ENCODE measurements at places on chromosomes 2 and 18. TPM values are rescaled to one million over a fixed set of nuclear protein-coding genes. Genes with fewer than 3 reads are reported as not detected.

SIX2 gene
- polyA plus RNA-seq: 0.03 TPM

DNA sequence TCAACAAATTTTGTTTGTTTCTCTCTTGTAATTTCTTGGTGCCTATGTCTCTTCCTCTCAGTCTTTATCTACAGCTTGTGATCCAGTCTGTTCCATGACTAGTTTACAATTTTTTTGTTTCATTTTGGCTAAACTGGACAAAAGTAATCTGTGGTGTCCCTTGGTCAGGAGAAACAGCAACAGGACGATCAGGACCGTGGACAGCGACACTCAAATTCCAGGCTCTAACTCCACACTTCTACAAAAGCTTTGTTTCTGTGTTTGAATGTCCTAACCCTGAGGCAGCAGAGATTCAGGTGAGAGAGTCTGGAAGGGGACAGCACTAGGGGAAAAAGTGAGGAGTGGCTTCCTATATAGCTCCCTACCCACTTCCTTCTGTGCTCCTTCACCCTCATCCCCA is 593.3 kb upstream of the FANCL start:
- H3K27me3 ChIP-seq: no peaks in the 10 kb centered on the region
- DNase-seq: no peak
- no peaks in the 10 kb centered on the region for H3K36me3 ChIP-seq

PLGLB2 gene
- not detected for polyA plus RNA-seq

MFSD2B gene
- 0.10 TPM for polyA plus RNA-seq

- no peak overlapping the region for H3K4me3 ChIP-seq
- H3K27ac ChIP-seq: peak overlapping the region; percentile 95
- H3K27me3 ChIP-seq: no peaks in the 10 kb centered on the region
- peak; percentile 85 for DNase-seq
- peaks cover 16% of the 10 kb centered on the region for H3K4me1 ChIP-seq
- H3K36me3 ChIP-seq: no peaks in the 10 kb centered on the region
These were observed 36.0 kb downstream of the PCBP1 start for GRCh38 chr2:70123051-70123828.

PCARE gene
- not detected for polyA plus RNA-seq

GKN1 gene
- polyA plus RNA-seq: not detected

ALS2 gene
- 5.4 TPM for polyA plus RNA-seq

DNA sequence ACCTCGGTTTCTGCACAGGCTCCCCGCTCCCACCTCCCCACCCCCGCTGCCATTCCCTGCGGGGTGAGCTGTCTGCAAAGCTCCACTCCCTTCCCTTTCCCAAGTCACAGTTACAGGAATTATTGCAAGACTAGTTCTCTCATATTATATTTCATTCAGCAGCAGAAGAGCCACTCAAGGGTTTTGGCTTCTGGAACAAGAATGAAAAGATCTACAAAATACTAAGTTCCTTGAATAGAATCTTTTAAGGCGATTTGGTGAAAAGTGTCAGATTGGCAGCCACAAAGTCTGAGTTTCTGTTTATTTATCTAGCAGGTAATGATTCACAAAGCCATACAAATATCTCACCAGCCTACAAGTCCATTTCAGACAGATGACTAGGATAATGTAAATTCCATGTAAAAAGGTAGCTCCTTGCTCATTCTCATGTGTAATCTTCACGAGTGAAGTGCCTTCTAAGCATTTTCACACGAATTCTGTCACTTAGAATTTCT is 221.9 kb upstream of the RBBP8 start:
- H3K27me3 ChIP-seq: no peaks in the 10 kb centered on the region
- H3K27ac ChIP-seq: peak overlapping the region; percentile 25
- no peak for DNase-seq
- no peak overlapping the region for H3K4me3 ChIP-seq
- peaks cover 15% of the 10 kb centered on the region for H3K4me1 ChIP-seq

DNA sequence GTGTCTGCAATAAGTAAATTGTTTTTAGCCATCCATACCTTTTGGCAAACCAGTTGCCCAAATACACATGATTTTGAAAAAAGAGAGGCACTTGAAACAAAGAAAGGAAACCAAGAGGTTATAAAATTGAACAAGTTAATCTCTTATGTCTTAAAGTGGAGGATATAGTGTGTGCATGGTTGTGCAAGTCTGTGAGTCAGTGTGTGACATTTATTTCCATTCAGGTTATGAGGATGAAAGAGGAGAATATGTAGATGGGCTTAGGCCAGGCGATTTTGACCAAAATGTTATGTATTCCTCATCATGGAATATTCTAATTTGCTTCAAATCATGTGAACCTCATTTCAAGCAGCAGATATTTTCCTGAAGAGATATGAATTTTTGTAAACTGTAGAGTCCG is 123.3 kb downstream of the SETBP1 start:
- no peak for DNase-seq
- H3K27ac ChIP-seq: peak overlapping the region; percentile 89
- no peaks in the 10 kb centered on the region for H3K36me3 ChIP-seq
- H3K4me1 ChIP-seq: peaks cover 70% of the 10 kb centered on the region
- H3K27me3 ChIP-seq: no peaks in the 10 kb centered on the region

DNA sequence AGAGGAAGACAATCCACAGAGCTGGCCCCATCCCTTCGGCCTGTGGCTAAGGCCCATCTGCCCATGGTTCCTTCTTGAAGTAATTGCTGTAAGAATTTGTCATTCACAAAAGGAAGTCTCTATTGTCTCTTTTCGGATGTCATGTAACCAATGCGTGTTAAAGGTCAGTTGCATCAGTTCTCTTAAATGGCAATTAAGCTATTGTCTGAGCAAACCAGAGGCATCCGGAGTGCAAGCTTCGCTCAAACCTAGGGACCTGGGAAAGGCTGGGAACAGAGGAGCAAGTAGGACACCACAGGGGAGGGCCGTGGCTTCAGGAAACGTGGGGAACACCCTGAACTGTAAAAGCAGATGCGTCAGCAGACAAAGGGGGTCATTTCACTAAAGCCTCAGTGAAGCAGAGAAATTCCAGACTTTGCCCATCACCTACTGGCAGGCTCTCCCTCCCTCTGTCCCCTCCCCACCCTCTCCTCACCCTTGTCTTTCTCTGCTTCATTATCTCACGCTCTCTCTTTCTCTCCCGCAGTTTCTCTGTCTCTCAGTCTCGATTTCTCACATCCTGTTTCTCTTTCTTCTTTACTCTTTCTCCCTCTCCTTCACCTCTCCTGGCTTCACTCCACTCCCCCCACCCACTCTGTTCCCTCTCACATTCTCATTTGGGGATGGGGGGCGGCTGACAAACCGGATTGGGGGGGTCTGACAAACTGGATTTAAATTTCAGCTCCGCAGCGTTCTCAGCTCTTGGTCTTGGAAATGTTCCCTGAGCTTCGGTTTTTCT is 204.6 kb upstream of the TNP1 start:
- no peaks in the 10 kb centered on the region for H3K27me3 ChIP-seq
- no peaks in the 10 kb centered on the region for H3K36me3 ChIP-seq
- H3K4me3 ChIP-seq: peak overlapping the region; percentile 32

TM4SF20 gene
- polyA plus RNA-seq: 2.3 TPM

ERLEC1 gene
- 23.4 TPM for polyA plus RNA-seq

- H3K4me1 ChIP-seq: no peaks in the 10 kb centered on the region
- no peaks in the 10 kb centered on the region for H3K36me3 ChIP-seq
- H3K27me3 ChIP-seq: no peaks in the 10 kb centered on the region
- DNase-seq: peak; percentile 45
- no peak overlapping the region for H3K4me3 ChIP-seq
These were observed 184.0 kb upstream of the HAAO start for GRCh38 chr2:42976351-42976750.

FHOD3 gene
- 1.2 TPM for polyA plus RNA-seq

EVX2 gene
- not detected for polyA plus RNA-seq

GRCh38 chr2:39648580-39648979 is 17.1 kb upstream of the TMEM178A start:
- no peak overlapping the region for H3K4me3 ChIP-seq
- no peaks in the 10 kb centered on the region for H3K4me1 ChIP-seq
- no peaks in the 10 kb centered on the region for H3K36me3 ChIP-seq
- H3K27me3 ChIP-seq: no peaks in the 10 kb centered on the region
- no peak overlapping the region for H3K27ac ChIP-seq
- no peak for DNase-seq

DNA sequence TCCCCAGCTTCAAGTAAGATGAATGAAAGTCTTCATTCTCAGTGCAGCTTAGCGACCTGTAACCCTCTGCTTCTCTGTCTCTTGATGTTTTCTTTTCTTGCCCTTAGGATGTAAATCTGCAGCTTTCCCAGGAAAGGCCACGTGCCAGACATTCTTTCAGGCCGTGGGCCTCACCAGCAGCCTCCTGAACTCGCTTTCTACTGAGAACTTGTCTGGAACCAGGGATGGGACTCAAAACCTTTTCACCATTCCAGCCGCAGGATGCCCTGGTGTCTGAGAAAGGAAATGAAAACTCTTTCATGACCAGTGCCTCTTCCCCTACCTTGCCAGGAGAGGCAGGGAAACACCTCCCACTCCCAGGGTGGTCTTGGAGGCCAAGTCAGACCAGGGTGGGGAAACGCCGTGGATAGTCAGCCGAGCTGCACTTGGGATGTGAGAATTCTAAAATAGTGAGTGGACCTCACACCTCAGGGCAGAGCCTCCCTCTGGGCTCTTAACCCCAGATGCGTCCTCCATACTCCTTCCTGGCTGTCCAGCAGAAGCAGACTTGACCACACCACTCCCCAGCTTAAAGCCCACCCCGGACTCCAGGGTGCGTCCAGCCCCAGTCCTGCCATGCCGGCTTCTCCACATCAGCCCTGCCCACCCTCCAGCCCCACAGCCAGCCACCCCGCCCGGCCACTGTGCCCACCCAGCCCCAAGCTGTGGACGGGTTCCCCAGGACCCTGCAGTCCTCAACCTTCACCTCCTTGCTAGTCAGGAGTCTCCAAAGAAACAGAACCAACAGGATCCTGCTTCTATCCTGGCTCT is 115.5 kb downstream of the TWIST2 start:
- H3K27ac ChIP-seq: no peak overlapping the region
- DNase-seq: no peak
- no peaks in the 10 kb centered on the region for H3K4me1 ChIP-seq
- no peaks in the 10 kb centered on the region for H3K27me3 ChIP-seq
- no peak overlapping the region for H3K4me3 ChIP-seq
- H3K36me3 ChIP-seq: no peaks in the 10 kb centered on the region

CAVIN2 gene
- polyA plus RNA-seq: 15.6 TPM

GRCh38 chr2:14631406-14632040 is 994 bp upstream of the LRATD1 start:
- H3K27me3 ChIP-seq: no peaks in the 10 kb centered on the region
- no peak overlapping the region for H3K27ac ChIP-seq
- peaks cover 36% of the 10 kb centered on the region for H3K4me1 ChIP-seq
- H3K4me3 ChIP-seq: no peak overlapping the region

DNA sequence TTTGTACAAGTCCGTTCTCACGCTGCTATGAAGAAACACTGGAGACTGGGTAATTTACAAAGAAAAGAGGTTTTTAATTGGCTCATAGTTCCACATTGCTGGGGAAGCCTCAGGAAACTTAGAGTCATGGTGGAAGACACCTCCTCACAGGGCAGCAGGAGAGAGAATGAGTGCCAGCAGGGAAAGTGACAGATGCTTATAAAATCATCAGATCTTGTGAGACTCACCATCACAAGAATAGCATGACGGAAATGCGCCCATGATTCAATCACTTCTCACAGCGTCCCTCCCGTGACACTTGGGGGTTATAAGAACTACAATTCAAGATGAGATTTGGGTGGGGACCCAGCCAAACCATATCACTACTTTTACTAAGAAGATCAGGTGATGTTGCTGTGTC is 285.8 kb downstream of the TMX3 start:
- no peak for DNase-seq
- H3K4me3 ChIP-seq: no peak overlapping the region
- H3K27ac ChIP-seq: no peak overlapping the region
- no peaks in the 10 kb centered on the region for H3K27me3 ChIP-seq

- peaks cover 58% of the 10 kb centered on the region for H3K4me1 ChIP-seq
- H3K36me3 ChIP-seq: no peaks in the 10 kb centered on the region
- peak overlapping the region; percentile 92 for H3K4me3 ChIP-seq
These were observed 1.1 kb downstream of the PUM2 start for GRCh38 chr2:20349513-20349921.

GRCh38 chr2:217878915-217879590 is 123.7 kb downstream of the TNS1 start:
- H3K27me3 ChIP-seq: no peaks in the 10 kb centered on the region
- H3K4me1 ChIP-seq: peaks cover 95% of the 10 kb centered on the region
- H3K4me3 ChIP-seq: no peak overlapping the region
- DNase-seq: no peak
- peak overlapping the region; percentile 76 for H3K27ac ChIP-seq
- peaks cover 99% of the 10 kb centered on the region for H3K36me3 ChIP-seq

DNA sequence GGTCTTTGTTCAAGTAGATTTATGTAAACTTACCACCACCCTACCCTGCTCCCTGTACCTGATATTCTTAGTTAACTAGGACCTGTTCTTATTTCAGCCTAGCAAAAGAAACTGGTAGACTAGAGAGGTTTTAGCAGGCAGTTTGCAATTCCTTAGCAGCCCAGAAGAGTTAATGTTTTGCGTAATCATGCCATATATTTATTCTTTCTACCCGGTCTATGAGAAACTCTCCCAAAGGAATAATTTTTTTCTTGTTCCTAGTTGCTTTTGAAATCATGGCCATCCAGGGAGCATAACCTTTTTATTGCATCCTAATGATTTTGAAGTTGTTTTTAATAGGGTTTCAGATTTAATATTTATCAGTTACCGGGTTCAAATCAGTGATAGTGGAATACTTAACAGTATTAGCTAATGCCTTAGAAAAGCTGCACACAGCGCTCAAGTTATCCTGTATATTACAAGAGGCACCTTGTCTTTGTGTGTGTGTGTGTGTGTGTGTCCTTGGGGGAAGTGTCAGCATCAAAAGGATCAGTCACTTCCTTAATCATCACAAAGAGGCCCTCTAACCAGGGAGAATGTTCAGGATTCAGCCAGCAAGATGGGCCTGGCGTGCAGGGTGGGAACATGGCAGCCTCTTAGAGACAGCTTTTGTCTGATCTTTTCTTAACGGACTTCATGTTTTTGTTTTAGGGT is 52.9 kb downstream of the CABLES1 start:
- DNase-seq: no peak
- H3K27me3 ChIP-seq: no peaks in the 10 kb centered on the region
- no peak overlapping the region for H3K4me3 ChIP-seq
- H3K4me1 ChIP-seq: peaks cover 17% of the 10 kb centered on the region
- no peaks in the 10 kb centered on the region for H3K36me3 ChIP-seq
- H3K27ac ChIP-seq: no peak overlapping the region

DNA sequence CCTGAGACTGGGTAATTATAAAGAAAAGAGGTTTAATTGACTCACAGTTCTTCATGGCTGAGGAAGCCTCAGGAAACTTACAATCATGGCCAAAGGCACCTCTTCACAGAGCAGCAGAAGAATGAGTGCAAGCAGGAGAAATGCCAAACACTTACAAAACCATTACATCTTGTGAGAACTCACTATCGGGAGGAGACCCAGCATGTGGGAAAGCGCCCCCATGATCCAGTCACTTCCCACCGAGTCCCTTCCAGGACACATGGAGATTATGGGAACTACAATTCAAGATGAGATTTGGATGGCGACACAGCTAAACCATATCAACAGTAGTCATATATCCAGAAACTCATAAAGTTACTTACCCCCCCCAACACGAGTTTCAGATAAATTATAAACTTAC is 28.6 kb downstream of the TLK1 start:
- no peak overlapping the region for H3K4me3 ChIP-seq
- no peaks in the 10 kb centered on the region for H3K27me3 ChIP-seq
- peaks cover 23% of the 10 kb centered on the region for H3K4me1 ChIP-seq
- no peak overlapping the region for H3K27ac ChIP-seq
- no peak for DNase-seq
- no peaks in the 10 kb centered on the region for H3K36me3 ChIP-seq

GRCh38 chr18:23684515-23685197 is 4.6 kb upstream of the LAMA3 start:
- H3K27me3 ChIP-seq: no peaks in the 10 kb centered on the region
- peaks cover 12% of the 10 kb centered on the region for H3K4me1 ChIP-seq
- H3K4me3 ChIP-seq: no peak overlapping the region
- no peaks in the 10 kb centered on the region for H3K36me3 ChIP-seq
- no peak for DNase-seq
- no peak overlapping the region for H3K27ac ChIP-seq

DSEL gene
- polyA plus RNA-seq: 0.23 TPM

DES gene
- 35.1 TPM for polyA plus RNA-seq

NMS gene
- polyA plus RNA-seq: not detected

Data from sigmoid colon (tissue), 7 donors.